ENCODE measurements at places on chromosomes 7 and 10.

DNA sequence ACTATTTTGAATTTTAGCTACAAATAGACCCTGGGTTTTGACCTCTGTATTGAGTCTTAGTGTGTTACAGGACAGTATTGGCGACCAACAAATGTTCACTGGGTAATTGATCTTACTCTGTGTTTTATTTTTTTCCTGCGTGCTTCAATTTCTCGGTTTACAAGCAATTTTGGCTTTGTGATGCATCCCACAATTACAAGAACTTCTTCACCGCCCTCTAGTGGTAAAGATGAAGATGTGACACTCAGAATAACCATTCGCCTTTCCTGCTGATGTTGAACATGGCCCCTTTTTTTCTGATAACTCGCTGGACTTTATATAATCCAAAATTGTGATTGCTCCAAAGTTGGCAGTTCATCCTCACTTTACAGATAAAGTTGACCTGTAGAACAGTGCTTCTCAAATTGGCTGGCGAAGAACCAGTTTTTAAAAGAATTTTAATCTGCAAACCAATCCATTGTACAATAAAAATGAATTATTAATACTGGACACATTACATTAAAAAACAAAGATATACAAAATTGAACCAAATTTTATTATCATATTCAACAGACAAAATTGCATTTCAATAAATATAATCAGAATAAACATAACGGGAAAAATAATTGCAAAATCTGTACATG lies 20.2 kb upstream of the SMC3 start:
- peak; percentile 72 for DNase-seq

DNA sequence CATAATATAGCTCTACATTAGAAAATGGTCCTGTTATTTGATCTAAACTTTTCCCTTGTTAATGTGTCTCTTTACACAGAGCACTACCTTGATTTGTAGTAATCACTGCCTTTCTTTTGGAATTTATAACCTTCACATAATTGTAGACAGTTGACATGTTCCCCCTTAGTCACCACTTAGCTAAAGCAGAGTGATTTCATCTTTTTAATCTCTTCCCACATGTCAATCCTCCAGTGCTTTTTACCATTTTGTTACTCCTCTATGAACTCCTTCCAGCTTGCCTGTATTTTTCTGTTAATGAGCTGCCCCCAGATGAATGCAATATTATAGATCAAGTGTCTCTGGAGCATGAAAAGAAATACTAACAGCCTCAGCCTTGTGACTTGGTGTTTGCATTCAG lies 2.6 kb upstream of the PPP1R3A start:
- DNase-seq, result no peak

GRCh38 chr7:4144172-4144701 lies 537.9 kb upstream of the FOXK1 start:
- no peak for DNase-seq

DNA sequence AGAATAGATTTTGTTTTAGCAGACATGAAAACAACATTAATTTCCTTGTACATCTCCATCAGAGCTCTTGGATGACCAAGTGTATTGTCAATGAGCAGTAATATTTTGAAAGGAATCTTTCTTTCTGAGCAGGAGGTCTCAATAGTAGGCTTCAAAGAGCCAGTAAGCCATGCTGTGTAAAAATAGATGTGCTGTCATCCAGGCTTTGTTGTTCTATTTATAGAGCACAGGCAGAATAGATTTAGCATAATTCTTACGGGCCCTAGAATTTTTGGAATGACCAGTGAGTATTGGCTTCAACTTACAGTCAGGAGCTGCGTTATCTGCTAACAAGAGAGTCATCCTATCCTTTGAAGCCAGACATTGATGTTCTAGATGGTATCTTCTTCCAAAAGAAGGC lies 19.0 kb downstream of the MINPP1 start:
- DNase-seq, result no peak

DNA sequence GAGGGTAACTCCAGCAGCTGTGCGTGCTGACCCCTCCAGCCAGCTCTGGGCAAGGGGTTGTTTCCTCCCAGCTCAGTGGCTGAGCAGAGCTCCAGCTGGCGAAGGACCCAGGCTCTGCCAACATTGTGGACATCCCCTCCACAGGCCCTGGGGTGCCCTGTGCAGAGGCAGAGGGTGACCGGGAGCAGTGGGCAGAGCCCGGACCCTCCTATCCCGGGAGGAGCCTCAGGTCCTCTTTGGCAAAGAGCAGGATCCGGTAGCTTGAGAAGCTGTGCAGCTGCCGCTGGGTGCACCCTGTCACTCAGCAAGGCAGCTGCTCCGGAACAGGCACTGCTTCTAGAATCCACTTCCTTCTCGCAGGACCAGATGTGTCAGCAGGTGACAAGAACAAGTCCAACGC lies 175.9 kb downstream of the EBF3 start:
- no peak for DNase-seq

DNA sequence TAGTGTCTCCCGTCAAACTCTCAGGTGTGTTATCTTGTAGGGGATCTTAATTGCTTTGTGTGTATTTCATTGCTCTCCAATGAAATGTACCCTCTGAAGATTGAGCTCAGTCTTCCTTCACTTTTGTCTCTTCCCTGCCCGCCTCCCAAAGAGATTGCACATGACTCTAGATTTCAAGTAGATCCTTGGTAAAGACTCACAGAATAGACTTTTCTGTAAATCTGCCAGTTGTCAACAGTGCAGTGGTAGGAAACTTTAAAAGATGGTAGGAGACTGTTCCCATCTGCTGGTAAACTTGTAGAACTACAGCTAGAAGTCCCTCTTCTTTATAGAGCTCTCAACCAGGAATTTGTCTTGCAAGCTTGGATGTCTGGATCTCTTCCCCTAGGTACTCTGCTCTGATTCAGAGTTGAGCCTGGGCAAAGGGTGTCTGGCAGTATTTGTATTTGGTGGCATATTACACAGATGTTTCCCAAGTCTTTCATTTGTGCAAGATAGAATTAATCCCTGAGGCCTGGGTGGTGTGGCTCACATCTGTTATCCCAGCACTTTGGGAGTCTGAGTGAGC lies 9.6 kb downstream of the CCL26 start:
- peak; percentile 76 for DNase-seq

GRCh38 chr10:1173091-1173490 lies 116.9 kb downstream of the WDR37 start:
- DNase-seq, result no peak

GRCh38 chr10:98858525-98858924 lies 377.1 kb downstream of the HPSE2 start:
- no peak for DNase-seq

- DNase-seq, result no peak
Observed at GRCh38 chr7:143221286-143221685, 551 bp upstream of the TAS2R40 start.

DNA sequence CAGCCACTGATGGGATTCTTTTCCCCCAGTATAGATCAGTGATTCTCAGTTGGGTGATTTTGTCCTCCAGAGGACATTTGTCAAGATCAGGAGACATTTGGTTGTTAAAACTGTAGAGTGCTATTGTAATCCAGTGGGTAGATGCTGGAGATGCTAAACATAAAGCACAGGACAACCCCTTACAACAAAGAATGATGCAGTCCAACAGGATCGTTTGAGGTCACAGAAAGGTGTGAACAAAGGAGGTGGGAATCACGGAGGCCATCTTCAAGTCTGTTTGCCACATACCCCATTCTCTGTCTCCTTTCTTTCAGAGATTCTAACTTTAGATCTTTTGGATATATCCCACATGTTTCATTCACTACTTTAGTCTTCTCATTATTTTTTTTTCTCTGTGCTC lies 69.0 kb downstream of the HELLS start:
- no peak for DNase-seq

DNA sequence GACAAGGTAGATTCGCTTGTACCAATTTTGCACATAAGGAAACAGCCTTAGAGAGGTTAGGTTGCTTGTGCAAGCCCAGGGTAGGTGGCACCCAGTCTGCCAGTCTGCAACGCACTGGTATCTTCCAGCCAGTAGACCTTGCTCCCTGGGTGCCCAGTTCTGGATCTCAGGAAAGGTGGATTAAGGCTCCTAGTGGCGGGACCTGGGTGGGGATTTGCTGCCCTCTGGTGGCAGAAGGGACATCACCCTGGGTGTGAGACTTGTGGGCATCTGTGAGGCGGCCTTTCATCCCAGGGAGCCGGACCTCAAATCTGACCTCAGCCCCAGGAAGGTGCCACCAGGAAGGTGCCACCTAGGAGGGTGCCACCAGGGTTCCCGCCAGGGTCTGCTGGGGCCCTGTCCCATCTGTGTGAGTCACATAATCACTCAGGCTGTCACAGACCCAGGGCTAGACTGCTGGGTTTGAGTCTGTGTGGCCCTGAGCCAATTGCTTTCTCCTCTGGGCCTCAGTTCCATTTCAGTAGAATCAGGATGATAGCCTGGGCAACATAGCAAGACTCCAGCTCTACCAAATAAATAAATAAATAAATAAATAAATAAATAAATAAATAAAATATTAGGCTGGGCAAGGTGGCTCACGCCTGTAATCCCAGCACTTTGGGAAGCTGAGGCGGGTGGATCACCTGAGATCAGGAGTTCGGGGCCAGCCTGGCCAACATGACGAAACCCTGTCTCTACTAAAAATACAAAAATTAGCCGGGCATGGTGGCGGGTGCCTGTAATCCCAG lies 5.3 kb upstream of the PRKRIP1 start:
- peak; percentile 69 for DNase-seq

DNA sequence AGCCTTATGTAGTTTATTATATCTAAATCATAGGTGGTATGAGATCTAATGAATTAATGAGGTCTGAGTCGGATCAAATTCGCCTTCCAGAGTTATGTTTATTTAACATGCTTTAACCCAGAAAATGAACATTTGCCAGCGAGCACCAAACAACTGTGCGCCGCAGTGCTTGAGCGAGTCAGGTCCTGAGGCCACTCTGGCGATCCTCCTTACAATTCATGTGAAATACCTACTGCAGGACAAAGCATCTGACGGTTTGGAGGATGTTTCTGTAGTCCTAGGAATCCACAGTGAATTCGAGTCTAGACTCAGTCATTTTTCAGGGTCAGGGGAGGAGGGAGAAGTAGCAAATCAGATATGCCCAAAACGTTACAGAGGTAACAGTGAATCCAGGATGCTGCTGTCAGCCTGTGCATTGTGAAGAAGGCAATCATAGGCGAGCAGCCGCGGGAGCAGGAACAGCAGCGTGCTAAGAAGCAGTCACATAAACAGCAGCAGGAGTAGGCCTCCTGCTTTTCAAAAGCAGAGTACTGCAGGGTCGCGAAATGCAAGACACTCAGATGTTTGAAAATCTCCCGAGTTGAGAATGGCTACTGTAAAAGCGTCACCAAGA lies 120.2 kb downstream of the CACNB2 start:
- no peak for DNase-seq

All from fibroblast of skin of scalp (primary cell).